ENCODE measurements at places on chromosomes 16 and 17. TPM values are rescaled to one million over a fixed set of nuclear protein-coding genes. Genes with fewer than 3 reads are reported as not detected.

Gene RRAD
- 1.4 TPM for total RNA-seq

- DNase-seq: no peak
Observed at GRCh38 chr17:78041386-78042179, 83.1 kb downstream of the TNRC6C start.

- DNase-seq: no peak
Observed at GRCh38 chr17:18141210-18141803, 32.8 kb downstream of the MYO15A start.

DNA sequence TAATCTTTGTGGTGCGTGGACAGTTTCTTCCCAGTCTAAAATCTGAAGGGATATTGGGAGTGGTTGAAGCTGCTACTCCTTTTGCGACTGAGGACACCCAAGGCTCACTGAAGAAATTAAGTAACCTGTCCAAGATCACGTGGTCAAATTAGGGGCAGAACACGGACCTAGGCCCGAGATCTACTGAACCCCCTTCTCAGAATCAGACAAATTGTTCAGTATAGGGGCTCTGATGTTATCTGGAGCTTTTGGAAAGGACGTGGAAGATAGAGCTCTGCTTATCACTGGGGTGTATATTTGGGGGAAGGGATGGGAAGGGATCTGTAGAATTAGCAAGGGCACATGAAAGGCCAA, 857 bp downstream of the TANGO6 start:
- no peak for DNase-seq

GRCh38 chr17:82551779-82552457, 32.4 kb downstream of the FOXK2 start:
- peak; percentile 93 for DNase-seq

DNA sequence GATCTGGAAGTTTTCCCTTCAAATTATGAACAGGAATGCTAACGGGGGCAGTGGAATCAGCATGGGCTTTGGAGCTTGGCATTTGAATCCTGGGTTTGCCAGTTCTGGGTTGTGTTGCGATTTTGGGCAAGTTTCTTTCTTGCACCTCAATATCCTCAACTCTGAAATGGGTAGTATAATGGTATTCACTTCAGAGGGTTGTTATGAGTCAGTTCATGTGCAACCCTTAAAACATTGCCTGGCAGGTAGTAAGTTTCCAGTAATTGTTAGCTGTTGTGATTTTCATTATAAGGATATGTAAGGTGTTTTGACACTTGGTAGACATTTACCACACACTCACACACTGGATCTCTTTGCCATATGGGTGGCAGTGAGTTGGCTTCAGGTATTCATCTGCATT, 33.4 kb downstream of the SNX29 start:
- no peak for DNase-seq

GRCh38 chr16:27460663-27461482, 58.9 kb downstream of the IL21R start:
- DNase-seq: peak; percentile 68

DNA sequence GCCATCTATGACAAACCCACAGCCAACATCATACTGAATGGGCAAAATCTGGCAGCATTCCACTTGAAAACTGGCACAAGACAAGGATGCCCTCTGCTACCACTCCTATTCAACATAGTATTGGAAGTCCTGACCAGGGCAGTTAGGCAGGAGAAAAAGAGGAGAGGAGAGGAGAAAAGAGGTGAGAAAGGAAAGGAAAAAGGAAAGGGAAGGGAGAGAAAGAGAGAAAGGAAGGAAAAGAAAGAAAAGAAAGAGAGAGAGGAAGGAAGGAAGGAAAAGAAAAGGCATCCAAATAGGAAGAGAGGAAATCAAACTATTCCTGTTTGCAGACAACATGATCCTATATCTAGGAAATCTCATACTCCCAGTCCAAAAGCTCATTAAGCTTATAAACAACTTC, 11.5 kb downstream of the STX8 start:
- DNase-seq: no peak

- DNase-seq: no peak
Observed at GRCh38 chr16:66578651-66579531, at the start of gene CMTM2. CMTM2 (plus strand) TSS chr16:66579463; CDS start chr16:66579608, 145 bp downstream.

DNA sequence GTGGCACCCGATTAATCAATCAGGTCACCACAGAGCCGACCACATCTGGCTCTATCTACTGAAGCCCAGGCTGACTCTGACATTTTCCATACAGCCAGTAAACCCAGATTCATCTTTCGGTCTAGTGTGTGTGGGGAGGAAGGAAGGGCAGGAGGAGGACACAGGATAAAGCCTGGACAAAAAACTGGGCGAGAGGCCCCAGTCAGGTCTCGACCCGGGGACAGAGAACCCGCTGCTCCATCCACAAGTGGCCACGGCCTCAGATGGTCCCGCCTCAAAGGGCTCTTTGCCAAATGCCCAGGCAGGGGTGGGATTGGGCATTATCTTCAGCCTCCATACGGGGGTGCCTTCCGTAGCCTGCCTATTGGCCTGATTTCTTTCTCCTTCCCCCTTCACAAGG, 7.8 kb downstream of the ABR start:
- DNase-seq: no peak

GRCh38 chr16:2484898-2485508, 10.1 kb downstream of the TBC1D24 start:
- no peak for DNase-seq

DNA sequence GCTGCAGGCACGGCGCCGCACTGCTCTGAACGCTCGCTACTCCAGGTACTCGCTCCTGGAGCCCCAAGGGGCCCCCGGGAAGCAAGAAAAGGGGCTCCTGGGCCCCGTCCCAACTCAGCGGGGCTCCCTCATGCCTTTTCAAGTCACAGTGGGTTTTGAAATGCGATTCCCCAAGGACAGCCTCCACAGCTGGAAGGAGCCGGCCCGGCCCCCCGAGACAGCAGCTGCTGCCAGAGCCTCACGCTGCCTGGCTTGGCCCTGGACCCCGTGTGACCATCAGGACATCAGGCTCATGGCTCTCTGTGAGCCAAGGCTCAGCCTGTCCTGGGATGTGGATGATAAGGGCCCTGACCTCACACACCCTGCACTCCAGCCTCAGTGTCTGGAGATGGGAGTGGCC, 80.6 kb downstream of the LMF1 start:
- no peak for DNase-seq

GRCh38 chr16:57084257-57084770, 8.1 kb upstream of the CPNE2 start:
- peak; percentile 91 for DNase-seq

DNA sequence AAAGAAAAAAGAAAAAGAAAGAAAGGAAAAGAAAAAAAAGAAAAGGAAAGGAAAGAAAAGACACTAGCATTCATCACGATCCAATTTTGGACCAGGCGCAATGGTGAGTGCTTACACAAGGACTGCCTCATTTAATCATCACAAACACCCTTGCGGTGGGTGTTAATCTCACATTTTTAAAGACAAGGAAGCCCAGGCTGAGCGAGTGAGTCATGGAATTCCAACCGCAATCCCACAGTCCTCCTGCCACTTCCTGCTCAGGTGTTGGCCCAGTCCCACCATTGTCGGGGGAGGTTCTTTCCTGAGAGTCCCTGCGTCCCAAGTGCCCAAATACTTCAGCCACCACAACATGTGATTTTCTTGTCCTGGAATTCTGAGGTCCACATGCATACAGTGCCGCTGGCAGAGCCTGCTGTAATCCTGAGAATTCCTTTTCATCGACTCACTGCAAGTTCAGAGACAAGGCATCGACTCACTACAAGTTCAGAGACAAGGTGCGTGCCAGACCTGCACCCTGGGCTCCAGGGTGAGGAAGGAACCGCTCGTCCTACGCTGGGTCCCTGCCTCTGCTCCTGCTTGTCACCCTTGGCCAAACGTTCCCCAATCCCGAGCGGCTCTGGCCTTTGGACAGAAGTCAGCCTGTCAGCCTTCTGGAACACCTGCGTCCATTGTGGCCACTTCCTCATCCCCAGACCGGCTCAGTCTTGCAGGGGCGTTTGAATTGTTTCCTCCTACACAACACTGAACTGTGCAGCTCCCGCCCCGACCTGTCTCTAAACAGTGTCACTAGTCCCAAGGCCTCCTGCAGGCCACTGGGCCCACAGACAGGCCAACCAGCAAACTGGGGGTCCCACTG, 5.8 kb downstream of the ZG16B start:
- DNase-seq: peak; percentile 40

DNA sequence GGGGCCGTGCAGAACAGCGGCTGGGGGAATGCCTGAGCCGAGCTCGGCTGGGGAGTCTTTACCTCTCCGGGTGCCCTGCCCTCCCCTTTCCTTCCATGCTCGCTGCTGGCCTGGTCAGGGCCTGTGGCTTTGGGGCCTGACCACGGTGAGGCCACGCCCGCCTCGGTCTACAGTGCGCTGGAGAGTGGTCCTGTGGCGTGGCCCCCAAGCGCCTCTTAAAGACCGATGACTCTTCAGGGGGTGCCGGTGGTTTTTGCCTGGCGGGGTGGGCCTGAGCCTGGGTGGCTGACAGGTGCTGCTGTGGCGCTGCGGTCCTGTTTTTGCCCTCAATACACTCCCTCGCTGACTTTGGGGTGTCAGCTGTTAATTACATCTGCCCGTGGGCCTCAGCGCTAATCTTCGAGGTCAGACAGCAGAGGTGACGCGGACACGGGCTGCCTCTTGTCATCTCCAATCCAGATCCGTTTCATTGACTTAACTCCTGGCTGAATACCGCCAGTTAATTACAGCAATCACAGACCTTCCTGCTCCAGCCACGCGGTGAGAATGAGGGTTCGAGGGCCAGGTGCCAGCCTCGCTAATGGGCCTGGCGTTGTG, 29.7 kb downstream of the GSE1 start:
- no peak for DNase-seq

Gene CD2BP2
- 59.0 TPM for total RNA-seq

Data from spleen (tissue), 13 donors.